Esophagus muscularis mucosa (tissue), 4 donors: ENCODE measurements at places on chromosomes 7 and 10.

- H3K4me1 ChIP-seq = peaks cover 100% of the 10 kb centered on the region
- no peaks in the 10 kb centered on the region for H3K27me3 ChIP-seq
These were observed 10.7 kb downstream of the TSPAN14 start for GRCh38 chr10:80464557-80465450.

DNA sequence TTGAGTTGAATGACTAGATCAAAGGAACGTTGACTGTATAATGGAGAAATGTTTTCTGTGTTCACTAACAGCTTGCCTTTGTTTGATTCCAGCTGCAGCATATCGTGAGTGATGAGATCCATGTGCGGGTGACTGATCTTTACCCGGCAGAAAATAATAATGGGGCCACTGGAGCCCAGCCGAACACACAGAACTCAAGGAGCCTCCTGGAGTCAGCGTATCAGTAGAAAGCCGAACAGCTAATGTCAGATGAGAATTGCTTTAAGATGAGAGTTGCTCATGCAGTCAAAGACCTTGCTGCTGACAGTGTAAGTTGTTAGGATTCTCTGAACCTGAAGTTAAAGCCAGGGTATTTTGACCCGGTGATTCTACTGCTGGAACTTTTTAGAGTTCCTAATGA lies 34.3 kb upstream of the MTPAP start:
- no peak overlapping the region for H3K27ac ChIP-seq
- H3K4me1 ChIP-seq = peaks cover 16% of the 10 kb centered on the region
- H3K27me3 ChIP-seq = no peaks in the 10 kb centered on the region
- no peak overlapping the region for H3K4me3 ChIP-seq

DNA sequence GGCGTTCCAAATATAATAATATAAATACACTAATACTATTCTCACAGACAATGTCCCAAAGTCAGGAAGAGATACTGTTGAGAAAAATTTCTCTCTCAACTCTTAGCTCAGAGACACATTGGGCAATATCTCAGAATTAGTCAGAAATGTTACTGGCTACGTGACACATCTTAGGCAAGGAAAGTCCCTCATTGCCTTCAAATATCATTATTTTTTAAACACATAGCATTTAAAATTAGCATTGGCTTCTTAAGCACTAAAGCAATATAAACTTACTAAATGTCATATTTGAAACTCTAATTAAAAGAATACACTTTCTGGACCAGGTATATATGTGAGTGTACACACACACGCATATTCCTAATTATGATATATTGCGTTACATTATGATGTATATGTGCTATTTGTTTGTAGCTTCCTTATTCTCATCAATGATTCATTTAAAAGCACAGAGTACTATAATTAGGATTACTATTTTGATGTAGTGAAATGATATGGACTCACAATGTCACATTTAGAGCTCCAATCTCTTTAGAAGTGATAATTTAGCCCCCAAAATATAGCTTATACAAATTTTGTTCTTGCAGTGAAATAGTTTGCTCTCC lies 255.8 kb downstream of the TWIST1 start:
- H3K4me1 ChIP-seq = no peaks in the 10 kb centered on the region
- H3K4me3 ChIP-seq = no peak overlapping the region
- no peaks in the 10 kb centered on the region for H3K36me3 ChIP-seq
- H3K27ac ChIP-seq = no peak overlapping the region
- no peaks in the 10 kb centered on the region for H3K27me3 ChIP-seq

- no peak overlapping the region for H3K4me3 ChIP-seq
- H3K36me3 ChIP-seq = peaks cover 50% of the 10 kb centered on the region
- no peaks in the 10 kb centered on the region for H3K27me3 ChIP-seq
- peaks cover 31% of the 10 kb centered on the region for H3K4me1 ChIP-seq
- no peak for DNase-seq
These were observed 85.8 kb downstream of the NRP1 start for GRCh38 chr10:33248638-33249037.
